ENCODE measurements at places on chromosomes 11 and 22.

- DNase-seq, result no peak
Observed at GRCh38 chr11:38191101-38191500, 1593.1 kb upstream of the RAG2 start.

DNA sequence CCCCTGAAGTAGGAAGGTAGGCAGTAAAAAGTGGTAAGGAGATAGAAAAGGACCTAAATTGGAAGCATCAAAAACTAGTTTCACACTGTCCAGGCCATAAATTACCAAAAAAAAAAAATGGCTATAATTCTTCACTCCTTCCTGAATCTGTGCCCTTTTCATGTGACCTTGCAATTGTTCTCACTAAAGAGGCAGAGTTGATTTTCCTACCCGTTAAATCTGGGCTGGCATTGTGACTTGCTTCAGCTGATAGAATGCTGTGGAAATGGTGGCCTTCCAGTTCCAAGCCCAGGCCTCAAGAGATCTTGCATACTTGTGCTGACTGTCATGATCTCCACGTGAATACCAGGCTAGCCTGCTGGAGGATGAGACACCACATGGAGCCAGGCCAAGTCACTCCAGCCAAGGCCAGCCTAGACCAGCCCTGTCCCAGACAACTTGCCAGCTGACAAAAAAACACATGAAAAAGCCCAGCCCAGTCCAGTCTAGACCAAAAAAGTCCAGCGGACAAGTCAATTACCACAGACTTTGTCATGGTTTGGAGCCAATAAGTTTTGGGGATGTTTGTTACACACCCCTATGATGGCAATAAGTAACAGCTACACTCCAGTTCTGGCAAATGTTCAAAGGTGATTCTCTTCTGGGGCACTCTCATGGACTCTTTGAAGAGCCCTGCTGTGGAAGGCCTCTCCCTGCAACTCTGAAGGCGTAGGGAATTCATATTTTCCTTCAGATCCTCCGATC, 51.4 kb upstream of the NUP50 start:
- no peak for DNase-seq

- DNase-seq, result no peak
Observed at GRCh38 chr11:61082062-61082870, 20.0 kb upstream of the CD5 start.

DNA sequence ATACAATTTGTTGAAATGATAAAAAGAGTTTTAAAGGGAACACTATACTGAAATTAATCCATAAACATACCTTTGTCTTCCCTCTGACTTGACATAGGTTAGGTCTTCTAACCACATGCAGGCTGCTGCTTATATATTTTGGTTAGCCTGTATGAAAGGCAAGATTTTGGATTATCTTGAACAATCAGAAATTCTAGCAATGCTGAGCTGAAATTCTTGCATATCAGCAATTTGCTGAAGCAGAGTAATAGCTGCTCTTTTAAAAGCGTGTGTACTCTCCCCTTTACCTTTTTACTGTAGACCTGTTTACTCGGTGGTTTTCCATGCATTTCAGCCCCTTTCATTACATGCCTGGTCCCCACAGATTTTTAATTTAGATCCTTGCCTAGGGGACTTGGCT, 34.0 kb downstream of the CWC15 start:
- DNase-seq, result no peak

DNA sequence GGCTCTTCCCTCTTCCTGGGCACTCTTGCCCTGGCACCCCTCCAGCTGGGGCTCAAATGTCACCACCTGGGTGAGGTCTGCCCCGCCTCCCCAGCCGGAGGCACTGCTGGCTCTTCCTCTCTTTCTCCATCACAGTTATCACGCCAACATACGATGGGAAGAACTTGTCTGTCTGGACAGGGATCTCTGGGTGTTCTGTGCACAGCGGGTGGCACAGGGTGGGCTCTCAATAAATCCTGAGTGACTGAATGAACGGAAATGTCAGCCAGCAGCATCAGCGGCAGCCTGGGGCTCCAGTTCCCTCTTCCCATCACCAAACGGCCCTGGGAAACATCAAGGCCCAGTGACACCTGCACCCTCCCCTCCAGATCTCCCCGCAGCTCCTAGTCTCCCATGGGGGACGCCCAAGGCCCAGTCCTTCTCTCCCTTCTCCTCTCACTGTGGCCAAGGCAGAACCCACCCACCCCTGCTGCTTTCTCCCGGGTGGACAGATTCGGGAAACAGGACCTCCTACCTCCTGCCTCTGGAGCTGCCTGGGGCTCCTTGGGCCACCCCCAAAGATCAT, 440 bp upstream of the SLC25A45 start:
- DNase-seq, result no peak

DNA sequence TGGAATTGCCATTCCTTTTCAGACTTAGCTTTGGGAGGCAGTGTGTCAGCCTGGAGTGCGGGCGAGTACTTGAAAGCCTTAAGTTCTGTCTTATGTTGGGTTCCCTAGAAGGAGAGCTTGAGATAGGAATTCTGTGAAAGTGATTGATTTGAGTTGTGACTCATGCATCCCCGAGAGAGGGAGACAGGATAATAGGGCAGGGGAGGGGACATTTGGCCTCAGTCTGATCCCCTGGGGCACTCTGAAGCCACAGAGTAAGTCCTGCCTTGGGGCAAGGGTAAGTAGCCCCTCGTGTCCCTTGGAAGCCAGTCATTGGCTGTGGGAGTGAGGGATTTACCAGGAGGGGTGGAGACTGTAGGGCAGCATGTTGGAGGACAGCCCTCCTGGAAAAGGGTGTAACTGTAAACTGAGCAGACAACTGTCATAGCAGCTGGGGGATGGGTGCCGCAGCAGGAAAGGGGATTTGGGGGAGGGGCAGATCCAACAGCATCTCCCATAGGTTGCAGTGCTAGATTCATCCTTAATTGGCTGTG, 44.0 kb downstream of the KIAA1671 start:
- DNase-seq, result no peak

DNA sequence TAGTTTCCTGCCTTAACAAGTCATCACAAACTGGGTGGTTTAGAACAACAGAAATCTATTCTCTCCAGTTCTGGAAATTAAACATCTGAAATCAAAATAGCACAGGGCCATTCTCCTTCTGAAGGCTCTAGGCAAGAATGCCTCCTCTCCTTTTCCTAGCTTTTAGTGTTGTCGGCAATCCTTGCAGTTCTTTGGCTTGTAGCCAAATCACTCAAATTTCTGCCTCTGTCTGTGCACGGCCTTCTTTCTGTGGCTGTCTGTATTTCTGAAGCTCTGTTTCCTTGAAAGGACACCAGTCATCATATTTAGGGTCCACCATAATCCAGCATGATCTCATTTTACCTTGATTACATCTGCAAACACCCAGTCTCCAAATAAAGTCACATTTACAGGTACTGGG, 795.5 kb downstream of the METTL15 start:
- DNase-seq, result no peak

DNA sequence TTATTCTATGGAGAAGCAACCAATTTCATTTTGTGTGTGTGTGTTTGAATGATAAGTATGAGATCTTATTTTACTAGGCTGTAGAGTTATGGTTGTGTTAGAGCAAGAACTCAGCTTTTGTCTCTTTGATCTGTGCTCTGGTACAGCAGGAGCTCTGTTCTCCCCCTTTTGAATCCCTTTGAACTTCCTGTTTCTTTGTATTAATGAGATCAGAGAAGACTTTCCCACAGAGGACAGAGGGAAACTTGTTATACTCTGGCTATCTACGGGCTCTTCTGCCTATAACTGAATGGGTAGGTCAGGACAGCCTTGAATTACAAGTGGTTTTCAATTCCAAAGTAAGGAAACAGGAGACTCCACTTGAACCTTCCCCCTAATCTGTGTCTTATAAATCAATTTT, 1015.0 kb upstream of the RAG2 start:
- DNase-seq, result no peak

GRCh38 chr11:114260483-114260882, 35.7 kb upstream of the NNMT start:
- DNase-seq, result no peak

GRCh38 chr11:93895106-93895862, 44.9 kb upstream of the VSTM5 start:
- DNase-seq, result no peak

DNA sequence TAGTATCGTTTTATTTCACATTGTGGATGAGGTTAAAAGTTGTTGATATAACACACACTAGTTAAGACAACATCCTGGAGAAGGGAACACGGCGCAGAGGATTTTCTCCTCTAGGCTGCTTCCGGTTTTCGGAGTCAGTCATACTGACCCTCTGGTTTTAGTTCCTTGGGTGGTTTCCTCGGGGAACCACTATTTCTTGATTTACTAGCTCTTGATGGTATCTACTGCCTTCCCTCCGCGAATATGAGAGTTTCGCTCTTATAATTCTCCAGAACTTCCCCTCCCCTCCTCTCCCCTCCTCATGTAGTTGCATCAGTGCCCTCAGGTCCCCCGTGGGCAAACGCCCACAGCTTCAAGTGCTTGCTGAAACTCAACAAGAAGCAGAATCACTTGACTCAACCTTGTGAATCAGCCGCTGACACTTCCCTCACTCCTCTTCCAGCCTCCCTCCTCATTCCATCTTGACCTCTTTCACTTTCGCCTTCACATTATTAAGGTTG, 15.9 kb upstream of the APOBEC3A start:
- no peak for DNase-seq

GRCh38 chr22:20029550-20030225, 8.8 kb downstream of the TANGO2 start:
- DNase-seq, result no peak

DNA sequence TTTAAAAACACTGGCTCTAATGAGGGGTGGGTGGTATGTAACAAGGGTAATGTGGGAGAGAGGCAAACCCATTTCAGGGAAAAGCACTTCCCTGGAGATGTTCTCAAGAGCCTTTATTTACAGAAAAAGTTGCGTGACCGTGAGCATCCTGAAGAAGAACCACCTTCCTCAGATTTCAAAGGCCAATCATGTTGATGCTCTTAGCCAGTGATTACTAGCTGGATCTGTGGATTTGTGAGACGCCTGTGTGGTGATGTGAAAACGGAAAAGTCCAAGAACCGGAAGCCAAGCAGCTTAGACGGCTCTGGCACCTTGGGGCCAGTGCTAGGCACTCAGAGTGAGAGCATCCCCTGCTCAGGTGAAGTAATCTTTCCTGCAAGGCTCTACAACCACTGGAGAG, 12.6 kb upstream of the UBASH3B start:
- no peak for DNase-seq

DNA sequence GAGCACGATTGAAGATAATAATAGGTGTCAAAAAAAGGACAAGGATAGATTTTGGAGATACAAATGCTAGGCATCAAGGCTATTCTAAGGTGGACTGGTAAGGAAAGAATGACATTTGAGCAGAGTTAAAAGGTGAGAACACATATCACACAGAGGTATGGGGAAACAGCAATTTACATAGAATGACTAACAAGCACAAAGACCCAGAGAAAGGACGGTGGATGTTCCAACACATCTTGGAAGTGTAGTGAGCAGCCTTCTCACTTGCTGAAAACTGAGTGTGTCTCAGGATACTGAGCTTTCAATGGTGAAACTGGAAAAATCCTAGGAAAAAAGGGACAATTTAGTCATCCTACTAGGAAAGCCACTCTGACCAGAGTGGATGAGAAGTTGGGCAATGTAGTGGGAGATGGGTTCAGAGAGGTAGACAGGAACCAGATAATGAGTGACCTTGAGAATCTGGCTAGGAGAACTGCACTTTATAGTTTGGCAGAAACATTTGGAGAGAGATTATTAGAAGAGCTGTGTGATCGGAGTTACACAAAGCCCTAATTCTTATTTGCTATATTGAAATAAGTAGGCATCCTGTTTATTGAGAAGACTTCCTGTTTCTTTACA, 706.0 kb downstream of the KCNA4 start:
- no peak for DNase-seq

GRCh38 chr11:23836981-23837380, 659.9 kb upstream of the LUZP2 start:
- DNase-seq, result no peak
